ENCODE measurements at places on chromosomes 4 and X.

DNA sequence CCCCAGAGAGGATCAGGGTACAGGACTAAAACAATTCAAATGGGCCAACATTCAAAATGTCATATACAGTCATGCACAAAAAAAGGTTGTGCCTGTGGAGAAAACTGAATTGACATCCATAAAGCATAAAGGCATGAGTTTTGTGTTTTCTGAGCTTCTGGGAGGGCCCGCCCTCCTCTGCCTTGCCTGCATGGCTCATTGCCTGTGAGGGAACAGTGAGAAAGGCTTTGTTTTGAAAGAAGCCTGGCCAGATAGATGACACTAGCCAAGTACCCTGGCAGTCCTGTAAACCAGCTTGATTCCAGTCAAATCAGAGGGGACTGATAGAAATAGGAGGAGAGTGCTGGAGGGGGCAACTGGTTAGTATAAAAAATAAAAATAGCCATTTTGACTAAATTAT lies 194.3 kb downstream of the KIT start:
- no peak for DNase-seq

DNA sequence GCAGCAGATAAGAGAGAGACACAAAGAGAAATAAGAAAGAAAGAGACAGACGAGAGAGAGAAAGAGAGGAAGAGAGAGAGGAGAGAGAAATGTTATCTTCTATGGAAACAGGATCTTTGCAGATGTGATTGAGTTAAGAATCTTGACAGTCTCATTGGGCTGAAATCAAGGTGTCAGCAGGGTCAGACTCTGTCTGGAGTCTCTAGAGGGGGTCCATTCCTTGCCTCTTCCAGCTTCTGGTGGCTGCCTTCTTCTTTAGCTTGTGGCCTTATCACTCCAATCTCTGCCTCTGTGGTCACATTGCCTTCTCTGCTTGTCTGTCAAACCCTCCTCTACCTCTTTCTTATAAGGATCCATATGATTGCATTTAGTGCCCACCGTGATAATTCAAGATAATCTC lies 21.8 kb upstream of the GRPR start:
- DNase-seq, result no peak

DNA sequence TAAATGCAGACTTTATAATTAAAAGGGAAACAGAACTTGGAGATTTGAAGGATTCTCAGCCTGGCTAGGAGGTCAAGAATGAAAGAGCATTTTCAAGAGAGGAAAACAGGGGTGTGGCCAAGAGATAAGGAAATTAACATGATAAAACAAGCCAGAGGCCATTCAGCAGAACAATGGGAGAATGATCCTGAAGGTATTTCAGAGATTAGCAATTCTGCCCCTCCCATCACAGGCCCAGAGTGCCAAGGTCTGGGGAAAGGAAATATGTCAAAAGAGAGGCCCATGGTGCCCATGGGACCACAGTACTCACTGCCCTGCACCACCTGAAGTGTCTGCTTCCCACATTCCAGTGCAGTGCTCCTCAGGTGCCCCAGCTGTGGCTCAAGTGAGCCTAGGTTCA lies 188.5 kb upstream of the STS start:
- no peak for DNase-seq

DNA sequence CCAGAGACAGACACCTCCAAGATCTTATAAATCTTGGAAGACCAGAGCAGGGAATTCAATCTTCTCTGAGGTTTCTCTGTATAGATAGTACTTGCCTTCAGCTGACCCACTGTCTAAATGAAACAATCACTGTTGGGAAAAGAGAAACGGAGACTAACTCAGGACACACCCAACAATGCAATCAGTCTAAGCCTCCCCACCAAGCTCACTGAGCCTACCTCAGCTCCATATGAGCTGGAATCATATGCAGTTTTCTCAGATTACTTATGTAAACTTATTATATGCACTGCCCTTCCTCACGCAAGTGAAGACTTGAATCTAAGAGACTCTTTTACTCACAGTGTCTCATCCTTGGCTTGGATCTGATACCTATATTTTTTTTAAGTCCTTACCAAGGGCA lies 110.5 kb downstream of the PCDH19 start:
- no peak for DNase-seq

DNA sequence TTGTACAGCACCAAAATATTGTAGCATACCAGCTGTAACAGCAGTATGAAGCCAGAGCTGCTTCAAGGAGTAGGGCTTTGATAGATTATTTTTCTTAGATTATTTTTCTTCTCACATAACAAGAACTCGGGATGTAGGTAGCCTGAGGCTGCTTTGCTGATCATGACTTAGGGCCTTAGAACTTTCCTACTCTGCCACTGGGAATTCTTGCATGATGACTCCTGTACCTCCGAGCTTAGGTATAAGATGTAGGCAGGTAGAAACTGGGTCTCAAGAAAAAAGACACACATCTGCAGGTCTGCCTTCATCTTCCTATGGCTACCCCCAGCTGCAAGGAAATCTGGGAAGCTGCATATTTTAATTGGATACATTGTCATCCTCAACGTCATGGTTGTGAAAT lies 115.9 kb upstream of the PNPLA4 start:
- DNase-seq, result no peak

GRCh38 chr4:85508654-85509053 lies 33.7 kb downstream of the ARHGAP24 start:
- no peak for DNase-seq

GRCh38 chr4:140152013-140152703 lies 1.8 kb downstream of the MAML3 start:
- peak; percentile 59 for DNase-seq

- no peak for DNase-seq
Observed at GRCh38 chrX:22059775-22060174, 27.6 kb downstream of the PHEX start.

GRCh38 chr4:1009542-1010394 lies 1.7 kb upstream of the FGFRL1 start:
- DNase-seq, result peak; percentile 53

GRCh38 chr4:108644237-108644636 lies 6.2 kb upstream of the OSTC start:
- no peak for DNase-seq

- DNase-seq, result no peak
Observed at GRCh38 chrX:151228935-151229334, 52.6 kb downstream of the GPR50 start.

DNA sequence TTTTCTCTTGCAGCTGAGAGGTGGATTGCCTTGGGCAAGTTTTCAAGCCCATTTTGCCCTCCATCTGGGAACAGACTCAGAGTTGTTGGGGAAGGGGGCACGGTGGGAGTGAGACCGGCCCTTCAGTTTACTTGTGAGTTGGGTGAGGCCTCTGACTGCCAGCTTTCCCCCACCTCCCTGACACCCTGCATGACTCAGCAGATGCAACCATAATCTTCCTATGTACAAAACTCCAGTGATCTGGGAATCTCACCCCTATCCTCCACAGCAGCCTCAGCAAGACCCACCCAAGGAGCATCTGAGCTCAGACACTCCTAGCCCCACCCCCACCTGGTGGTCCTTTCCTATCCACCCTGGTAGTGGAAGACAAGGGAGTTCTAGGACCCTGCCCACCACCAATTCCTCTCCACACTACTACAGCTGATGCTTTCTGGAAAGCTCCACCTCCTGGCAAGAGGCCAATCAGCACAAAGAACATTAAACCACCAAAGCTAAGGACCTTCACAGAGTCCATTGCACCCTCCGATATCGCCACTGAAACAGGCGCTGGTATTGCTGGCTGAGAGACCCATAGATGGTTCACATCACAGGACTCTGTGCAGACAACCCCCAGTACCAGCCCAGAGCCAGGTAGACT lies 99.4 kb upstream of the STK26 start:
- no peak for DNase-seq

DNA sequence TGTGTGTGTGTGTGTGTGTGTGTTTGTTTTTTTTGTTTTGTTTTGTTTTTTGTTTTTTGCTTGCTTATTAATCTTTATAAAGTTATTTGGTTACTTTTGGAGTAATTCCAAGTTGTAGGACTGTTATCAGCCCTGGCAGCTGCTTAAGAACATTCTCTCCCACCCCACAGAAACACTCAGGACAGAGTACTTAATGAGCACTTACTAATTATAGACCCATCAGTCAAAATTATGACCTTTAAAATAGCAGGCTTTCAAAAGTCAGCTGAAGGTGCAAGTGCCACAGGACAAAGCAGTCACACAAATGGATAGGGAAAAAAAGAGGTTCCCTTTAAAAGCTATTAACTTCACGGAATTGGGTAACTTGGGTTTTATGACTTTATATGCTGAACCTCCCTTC lies 69.0 kb downstream of the BEND2 start:
- DNase-seq, result no peak

- DNase-seq, result no peak
Observed at GRCh38 chr4:186642530-186642929, 81.1 kb downstream of the FAT1 start.

- no peak for DNase-seq
Observed at GRCh38 chr4:103757631-103758030, 37.8 kb upstream of the TACR3 start.

GRCh38 chr4:127414951-127415606 lies 217.7 kb upstream of the INTU start:
- DNase-seq, result no peak

DNA sequence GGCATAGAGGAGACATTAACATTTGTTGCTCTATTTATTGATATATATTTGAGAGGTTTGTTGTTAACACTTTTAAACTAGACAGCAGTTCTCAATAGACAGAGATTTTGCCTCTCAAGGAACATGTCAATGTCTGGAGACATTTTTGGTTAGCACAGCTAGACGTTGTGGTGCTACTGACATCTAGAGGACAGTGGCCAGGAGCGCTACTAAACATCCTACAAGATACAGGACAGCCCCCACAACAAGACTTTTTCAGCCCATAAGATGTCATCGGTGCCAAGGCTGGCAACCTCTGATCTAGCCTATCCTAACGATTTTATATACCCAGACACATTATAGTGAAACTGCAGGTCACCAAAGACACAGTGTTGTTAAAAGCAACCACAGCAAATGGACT lies 18.4 kb upstream of the CTSO start:
- DNase-seq, result no peak

GRCh38 chrX:78957768-78958130 lies 12.6 kb downstream of the P2RY10 start:
- DNase-seq, result no peak

DNA sequence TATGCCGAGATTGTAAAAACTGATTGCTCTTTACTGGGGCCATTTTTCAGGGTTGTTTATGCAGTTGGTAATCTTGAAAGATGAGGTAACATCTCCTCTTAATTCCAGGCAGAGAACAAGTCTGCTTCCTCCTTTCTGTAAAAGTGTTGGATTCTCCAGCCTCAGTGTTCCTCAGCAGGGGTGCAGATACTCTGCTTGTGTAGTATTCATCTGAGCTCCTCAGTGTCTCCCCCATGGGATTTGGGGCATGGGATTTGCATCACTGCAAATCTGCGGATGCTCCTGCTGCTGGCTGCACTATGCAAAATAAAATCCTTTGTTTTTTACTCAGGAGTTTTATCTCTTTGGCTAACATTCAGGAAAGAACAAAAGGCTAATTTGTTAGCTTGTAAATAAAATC lies 104.9 kb upstream of the ATP8A1 start:
- DNase-seq, result no peak

DNA sequence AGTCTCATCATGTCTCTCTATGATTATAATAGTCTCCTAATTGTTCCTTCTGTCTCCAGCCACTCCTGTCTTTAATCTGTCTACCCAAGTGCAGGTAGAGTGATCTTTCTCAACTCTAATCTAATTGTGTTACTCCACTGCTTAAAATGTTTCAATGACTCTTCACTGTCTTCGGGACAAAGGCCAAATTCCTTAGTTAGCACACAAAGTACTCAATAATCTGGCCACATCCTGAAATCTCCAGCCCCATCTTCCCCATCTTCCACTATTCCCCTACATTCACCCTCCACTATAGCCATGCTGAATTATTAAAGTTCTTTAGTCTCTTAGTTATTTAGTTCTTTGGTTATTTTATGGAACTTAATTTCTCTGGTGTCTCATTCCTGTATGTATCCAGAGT lies 353.3 kb downstream of the OPHN1 start:
- DNase-seq, result no peak

- DNase-seq, result no peak
Observed at GRCh38 chr4:125135652-125136051, 179.1 kb upstream of the FAT4 start.

GRCh38 chrX:9670136-9670814 lies 95.4 kb downstream of the GPR143 start:
- DNase-seq, result no peak

DNA sequence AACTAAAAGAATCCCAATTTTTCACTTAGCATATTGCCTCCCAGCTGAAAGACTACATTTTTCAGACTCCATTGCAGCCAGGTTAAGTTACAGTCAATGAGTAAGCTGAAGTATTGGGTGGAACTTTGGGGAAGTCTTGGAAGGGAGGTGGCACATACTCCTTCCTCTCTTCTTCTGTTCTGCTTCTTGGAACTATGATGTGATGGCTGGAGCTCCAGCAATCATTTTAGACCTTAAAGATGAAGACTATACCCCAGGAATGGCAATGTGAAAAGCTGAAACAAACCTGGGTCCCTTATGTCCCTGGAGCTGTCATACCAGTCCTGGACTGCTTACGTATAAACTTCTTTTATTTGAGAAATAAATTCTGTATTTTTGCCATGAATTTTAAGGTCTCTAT lies 30.8 kb downstream of the SAT1 start:
- DNase-seq, result no peak

DNA sequence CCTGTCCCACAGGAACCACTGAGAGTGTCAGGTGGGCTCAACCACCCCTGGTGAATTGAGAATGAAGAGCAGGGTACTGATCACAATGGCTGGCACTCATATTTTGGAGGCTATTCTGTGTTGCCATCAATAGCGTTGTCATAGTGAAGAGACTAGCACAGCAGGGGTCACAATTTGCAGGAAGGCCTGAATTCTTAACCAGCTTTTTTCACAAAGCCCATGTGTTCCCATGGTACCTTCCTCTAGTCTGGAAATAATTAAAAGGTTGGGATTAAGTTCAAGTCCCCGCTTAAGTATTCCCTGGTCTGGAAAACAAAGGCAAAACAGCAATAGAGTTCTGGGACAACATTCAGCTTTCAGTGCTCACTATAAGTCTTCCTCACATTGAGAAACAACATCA lies 1051.7 kb downstream of the C4orf33 start:
- no peak for DNase-seq

DNA sequence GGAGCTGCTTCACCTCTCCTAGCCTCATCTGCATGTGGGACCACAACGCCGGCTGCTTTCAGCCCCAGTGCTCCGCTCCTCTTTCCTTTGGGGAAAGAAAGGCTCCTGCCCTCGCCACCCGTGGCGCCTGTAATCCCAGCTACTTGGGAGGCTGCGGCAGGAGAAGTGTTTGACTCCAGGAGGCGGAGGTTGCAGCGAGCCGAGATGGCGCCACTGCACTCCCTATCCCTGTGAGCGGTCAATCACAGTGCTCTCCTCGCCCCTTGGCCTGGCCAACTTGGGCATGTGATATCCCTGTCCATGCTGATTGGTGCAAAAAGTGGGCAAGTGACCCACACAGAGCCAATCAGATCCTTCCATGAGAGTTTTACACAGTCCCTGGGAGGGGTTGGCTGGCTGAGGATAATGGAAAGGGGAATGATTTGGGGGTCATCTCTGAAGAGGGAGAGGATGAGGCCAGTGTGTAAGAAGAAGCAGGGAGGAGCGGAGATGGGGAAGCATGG lies 56.2 kb downstream of the WFS1 start:
- no peak for DNase-seq

Measured in stimulated activated CD8-positive, alpha-beta memory T cell treated with anti-CD3 and anti-CD28 coated beads, Interleukin-4, amount 100 ng/mL, for 1 hour (primary cell).